Dermis microvascular lymphatic vessel endothelial cell (primary cell): ENCODE measurements at places on chromosomes 6 and 20.

DNA sequence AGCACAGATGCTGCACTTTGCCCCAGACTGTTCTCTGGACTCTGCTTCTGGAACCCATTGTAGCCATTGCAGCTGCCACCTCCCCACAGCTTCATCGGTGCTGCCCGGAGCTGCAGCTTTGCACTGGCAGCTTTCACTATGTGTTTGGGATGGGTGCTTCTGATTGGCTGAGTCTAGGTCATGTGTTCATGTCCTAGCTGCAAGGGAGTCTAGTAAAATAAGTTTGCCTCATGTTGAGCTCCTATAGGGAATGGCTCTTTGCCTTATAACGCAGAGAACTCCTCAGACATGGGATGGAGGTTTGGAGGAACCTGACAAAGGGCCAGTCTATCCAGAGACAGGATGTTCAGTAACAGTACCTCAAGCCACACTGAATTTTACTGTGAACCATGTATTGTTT, 268.0 kb downstream of the BMP7 start:
- DNase-seq: no peak

DNA sequence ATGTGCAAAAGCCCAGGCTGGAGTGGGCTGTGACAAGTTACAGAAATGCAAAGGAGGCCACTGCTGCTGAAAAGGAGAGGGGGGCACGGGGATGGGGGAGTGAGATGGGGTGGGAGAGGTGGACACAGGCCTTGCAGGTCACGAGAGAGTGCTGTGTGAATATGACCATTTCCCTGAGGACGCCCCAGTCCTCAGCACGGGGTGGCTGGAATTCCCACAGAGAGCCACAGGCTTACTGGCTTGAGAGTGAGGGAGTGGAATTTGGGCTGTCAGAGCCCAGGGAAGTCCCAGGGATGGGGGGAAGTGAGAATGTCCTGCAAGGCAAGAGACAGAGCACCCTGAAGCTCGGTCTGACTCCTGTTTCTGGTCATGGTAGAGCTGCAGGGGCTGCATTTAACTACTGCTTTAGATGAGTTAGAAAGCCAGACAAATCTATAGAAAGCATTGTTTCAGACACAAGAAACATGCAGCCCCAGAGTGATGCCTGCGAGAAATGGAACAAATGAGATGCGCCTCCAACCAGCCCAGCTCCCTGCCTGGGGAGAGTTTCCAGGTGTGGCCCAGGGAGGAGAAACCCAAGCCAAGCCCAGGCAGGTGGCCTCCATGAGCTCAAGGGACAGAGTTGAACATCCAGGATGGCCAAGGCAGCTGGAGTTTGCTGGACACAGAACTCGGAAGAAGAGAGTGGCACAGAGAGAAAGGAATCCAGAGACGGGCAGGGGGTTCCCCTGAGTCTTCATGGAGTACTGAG, 30.5 kb downstream of the NPEPL1 start:
- DNase-seq: no peak

DNA sequence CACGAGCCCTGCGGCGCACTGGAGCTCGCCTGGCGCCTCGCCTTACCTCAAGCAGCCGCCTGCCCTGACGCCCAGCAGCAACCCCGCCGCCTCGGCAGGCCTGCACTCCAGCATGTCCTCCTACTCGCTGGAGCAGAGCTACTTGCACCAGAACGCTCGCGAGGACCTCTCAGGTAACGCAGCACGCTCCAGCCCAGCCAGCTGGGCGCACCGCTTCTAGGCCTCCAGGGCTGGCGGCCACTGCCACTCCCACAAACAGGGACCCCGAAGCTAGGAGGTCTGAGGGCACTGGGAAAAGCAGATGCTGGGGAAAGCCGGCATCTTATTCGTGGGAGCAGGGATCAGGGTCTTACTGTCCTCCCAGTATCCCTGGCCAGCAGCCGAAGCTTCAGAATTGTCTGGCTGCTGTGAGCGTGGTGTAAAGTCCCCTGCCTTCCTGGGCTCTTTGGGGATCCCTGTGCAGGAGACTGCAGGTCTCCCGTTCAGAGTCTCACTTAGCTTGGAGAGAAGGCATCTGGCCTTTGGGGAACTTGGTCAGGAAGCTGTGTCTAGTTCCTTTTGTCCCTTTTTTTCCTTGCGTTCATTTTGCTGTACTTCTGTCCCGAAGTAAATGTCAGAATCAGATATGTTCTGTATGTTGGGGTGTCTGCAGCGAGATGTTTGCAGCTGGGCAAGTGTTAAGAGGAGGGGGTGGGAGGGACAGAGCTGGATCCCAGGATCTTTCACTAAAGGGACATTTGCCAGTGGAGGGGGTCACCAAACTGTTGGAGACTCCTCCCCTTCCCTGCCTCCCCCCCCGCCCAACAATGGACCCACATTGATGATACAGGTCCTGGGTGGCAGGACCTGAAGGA, 1.8 kb downstream of the FOXF2 start:
- no peak for DNase-seq

DNA sequence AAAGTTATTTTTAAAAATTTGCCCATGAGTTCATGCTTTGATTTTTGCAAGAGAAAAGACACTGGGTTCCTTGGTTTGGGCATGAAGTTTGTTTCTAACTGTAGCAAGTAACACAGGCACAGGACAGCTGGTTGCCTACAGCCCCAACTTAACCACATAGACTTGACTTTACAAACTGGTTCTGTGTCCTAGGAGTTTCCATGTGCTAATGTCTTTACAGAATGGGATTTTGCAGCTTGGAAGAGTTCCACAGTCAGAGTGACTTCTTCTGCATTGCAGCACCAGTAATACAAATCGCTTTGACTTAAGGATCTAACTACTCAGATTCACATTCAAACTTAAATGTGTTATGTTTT, 44.3 kb downstream of the OR2B2 start:
- no peak for DNase-seq

GRCh38 chr6:112413780-112414179, 66.7 kb downstream of the RFPL4B start:
- no peak for DNase-seq

DNA sequence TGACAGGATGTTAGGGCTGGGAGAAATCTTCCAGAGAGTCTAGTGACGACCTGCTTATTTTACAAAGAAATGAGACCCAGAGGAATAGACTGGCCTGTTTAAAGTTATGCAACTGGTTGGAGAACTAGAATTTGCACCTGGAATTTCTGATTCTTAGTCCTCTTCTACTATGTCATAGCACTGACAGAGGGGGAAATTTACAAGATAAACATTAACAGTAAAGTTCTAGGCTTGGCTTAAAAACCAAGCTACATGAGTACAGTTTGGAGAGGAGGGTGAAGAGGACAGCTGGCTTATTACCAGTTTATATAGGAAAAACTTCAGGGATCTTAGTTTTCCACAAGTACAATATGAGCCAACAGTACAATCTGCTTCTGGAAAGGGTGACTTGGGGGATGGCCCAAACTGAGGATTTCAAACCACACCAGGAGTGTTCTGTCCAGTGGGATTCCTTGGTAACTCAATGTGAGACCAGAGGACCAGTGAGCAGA, 269.6 kb downstream of the CD109 start:
- no peak for DNase-seq

DNA sequence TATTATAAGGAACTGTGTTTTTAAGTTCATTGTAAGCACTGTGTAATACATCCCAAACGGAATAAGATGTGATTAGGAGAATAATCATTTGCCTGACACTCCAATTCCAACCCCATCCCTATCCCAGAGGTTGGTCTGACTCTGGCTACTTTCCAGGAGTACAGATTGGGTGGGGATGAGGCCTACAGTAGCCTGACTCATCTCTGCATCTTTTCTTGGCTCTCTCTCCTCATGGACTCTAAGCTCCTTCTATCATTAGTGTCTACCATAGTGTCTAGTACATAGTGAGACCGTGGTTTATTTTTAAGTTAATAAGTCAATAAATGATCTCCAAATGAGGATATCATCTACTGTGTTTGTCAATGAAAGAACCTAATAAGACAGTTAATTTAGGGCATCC, 92.2 kb upstream of the CNKSR3 start:
- DNase-seq: no peak

- DNase-seq: peak; percentile 74
Observed at GRCh38 chr6:20126789-20127653, 85.2 kb downstream of the MBOAT1 start.

DNA sequence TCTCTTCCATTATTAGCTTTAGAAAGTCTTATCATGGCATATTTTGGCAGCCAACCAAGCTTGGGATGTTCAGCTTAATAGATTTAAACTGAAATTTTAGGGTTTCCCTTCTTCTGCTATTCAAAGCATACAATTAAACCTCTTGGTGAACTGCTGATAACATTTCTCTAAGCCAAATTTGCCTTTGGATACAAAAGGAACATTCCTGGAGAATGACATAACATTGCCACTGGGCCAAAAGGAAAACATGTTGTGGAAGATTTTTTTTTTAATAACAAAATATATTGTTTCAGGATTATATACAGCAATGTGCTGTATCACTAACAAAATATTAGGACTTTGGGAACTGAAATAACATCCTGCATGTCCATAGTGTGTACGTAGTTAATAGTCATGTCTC, 215.1 kb upstream of the TBX18 start:
- peak; percentile 95 for DNase-seq

- DNase-seq: no peak
Observed at GRCh38 chr20:6612606-6612923, 154.9 kb upstream of the BMP2 start.

DNA sequence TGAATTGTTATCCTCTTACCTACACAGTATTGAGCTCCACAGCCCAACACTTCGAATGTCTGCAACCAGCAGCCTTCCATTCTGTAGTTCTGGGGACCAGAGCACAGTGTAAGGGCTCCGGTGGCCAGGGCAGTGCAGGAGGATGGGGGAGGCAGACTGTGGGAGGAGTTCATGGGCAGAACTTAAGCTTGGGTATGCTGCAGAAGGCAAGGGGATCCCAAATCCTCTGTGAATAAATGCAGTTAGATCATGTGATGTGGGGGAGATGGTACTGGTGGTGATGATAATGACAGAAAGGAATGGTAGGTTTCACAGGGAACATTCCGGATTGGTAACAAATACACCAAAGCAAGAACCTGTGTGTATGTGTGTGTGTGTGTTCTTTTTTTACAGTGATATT, 26.5 kb upstream of the CNKSR3 start:
- no peak for DNase-seq

GRCh38 chr20:5030348-5031205, 29.3 kb upstream of the SLC23A2 start:
- DNase-seq: no peak

DNA sequence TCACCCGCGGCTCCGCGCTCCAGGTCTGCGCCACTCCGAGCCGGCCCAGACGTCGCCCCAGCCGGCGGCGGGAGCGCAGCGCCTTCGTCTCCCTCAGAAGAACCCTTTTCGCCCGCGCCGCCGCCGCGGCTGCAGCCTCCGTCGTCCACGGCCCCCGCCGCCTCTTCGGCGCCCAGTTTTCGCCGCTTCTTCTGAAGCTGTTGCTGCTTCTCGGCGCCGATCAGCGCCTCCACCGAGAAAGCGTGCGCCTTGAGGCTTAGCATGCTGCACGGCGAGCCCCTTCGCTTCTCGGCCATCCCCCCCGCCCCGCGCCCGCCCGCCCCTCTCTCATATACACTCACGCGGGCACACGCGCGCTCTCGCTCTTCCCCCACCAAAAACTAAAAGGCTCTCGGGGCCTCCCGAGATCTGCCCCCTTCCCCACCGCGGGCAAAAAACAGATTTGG, 489 bp downstream of the TBX18 start:
- no peak for DNase-seq

- DNase-seq: no peak
Observed at GRCh38 chr6:150078788-150079187, 9.9 kb upstream of the ULBP3 start.

GRCh38 chr6:169920359-169921020, 169.1 kb downstream of the ERMARD start:
- DNase-seq: no peak

GRCh38 chr6:90338409-90338808, 41.8 kb upstream of the BACH2 start:
- no peak for DNase-seq

DNA sequence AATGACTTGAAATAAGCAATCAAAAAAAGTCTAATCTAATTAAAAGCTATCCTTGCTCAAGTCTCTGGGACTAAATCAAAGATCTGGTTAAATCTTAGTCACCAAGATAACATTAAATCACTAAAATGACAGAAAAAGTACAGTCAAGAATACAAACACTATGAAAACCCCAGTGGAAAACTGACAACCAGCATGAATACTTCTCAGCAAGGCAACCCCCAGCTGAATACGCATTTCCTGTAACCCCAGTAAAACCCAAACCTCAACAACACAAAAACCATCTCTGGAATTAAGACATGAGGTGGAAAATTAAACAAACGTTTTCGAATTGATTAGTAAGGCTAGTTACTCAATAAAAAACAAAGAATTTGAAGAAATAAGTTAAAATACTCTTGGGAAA, 23.7 kb upstream of the ZC3H12D start:
- no peak for DNase-seq

DNA sequence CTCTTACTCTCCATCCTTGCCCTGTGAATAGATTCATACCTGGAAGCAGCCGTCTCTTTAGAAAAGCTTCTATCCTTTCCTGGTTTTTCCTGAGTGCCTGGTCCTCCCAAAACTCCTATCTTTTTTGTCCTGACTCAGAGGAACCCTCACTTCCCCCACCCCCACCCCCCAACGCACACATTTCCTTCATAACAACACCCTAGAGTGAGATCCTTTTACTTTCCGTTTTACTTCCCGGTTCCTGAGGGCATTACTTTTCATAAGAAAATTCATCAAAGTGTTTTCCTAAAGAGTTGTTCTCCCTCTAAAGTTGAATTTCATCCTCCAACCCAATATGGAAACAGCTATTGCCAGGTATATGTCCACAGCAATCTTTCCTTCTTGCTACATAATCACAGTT, 327.0 kb downstream of the NRN1 start:
- DNase-seq: no peak

DNA sequence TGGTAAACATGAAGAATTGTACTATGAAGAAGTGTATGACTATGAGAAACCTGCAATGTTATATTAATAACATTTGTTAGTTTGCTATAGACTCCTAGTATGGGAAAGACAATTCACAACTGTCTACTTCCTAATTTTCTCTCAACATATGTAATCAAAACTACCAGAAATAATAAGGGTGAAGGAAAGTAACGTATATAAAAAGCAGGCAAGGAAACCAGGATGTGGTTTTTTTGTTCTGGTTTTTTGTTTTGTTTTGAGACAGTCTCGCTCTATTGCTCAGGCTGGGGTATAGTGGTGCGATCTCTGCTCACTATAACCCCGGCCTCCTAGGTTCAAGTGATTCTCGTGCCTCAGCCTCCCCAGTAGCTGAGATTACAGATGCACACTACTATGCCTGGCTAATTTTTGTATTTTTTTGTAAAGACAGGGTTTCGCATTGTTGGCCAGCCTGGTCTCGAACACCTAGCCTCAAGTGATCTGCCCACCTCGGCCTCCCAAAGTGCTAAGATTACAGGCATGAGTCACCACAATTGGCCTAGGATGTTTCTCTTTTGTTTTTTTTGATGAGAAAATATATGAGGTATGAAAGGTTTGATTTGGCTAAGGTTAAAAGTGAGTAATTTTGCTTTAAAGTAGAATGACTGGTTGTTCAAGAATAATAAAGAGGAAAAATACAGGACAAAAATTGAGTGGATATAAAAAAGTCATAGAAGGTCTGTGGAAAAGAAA, 83.1 kb downstream of the PTCHD4 start:
- no peak for DNase-seq

GRCh38 chr6:127486934-127487333, 27.7 kb upstream of the KIAA0408 start:
- no peak for DNase-seq
